SHP77 treated with DMSO at 0.1 percent for 48 hours (cell line): ENCODE measurements at places on chromosomes 3 and 15.

DNA sequence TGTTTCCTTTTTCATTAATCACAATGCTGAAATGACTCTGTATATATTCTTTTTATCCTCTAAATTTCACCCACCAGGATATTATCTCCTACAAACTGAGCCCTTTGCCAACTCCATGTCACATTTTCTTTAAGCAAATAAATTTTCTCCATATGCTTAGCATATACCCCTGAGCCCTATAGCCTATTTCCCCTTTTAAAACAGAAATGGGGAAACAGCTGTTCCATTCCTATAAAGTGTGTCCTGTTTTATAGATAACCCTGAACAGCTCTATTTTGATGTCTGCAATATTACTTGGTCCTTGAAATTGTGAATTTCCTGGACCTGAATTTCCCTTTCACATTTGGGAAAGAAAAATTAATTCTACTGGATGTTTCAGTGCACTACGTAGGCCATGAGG lies 15.6 kb upstream of the FILIP1L start:
- no peak for DNase-seq

- no peak for DNase-seq
These were observed 81.9 kb downstream of the LRRK1 start for GRCh38 chr15:101001056-101001455.

- no peak for DNase-seq
These were observed 41.4 kb upstream of the FEZF2 start for GRCh38 chr3:62414786-62415185.

DNA sequence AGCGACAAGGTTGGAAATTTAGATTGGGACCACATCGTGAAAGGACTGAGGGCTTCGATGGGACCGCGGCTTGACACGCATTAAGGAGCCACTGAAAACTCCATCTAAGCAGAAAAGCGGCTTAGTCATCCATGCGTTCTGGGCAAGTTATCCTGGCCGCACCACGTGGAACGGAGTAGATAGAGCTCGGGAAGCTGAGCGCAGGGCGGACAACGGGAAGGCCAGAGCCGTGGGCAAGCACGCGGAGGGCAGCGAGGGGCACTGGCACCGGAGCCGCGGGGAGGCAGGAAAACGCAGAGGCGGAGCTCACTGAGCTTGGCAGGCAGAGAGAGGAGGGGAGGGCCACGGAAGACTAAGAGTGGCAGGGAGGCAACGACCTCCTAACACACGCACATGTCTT lies 61.3 kb upstream of the VGLL4 start:
- no peak for DNase-seq

DNA sequence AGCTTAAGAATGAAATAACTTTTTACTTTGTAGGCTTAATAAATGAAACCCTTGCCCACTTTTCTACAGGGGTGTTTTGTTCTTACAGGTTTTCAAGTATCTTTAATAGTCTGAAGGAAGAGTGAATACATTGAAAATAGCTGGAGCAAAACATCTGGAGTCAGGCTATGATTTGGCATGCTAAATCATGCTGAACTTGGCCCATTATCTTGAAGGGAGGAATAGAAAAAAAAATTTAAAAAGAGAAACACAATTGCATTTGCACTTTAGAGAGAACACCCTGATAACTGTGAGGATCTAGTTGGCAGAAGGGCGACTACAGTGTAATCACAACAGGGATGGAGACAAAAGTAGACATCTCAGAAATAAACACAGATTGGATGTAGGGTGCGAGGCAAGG lies 1.8 kb upstream of the IQGAP1 start:
- DNase-seq = no peak

GRCh38 chr15:40052604-40053003 lies 13.6 kb upstream of the SRP14 start:
- no peak for DNase-seq

GRCh38 chr3:147388700-147389580 lies 17.4 kb downstream of the ZIC4 start:
- DNase-seq = no peak

- DNase-seq = no peak
These were observed 294.9 kb upstream of the SOX14 start for GRCh38 chr3:137469263-137469662.

DNA sequence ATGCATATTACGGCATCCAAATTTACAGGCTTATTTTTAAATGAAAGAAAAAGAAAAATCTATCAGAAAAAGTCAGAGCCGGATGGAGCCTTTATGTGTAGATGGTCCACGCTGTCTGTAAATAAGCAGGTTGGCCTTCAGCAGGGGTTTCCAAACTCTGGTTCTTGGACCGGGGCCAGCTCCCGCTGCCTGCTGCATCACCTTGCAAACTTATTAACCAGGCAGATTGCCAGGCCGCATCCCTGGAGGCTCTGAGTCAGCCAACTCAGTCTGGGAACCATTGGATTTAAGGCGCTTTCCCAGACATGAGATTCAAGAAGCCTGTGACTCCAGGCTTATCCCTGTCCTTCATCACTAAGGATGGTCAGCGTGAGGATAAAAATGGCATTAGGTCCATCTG lies 212.4 kb downstream of the OPA1 start:
- DNase-seq = peak; percentile 17

DNA sequence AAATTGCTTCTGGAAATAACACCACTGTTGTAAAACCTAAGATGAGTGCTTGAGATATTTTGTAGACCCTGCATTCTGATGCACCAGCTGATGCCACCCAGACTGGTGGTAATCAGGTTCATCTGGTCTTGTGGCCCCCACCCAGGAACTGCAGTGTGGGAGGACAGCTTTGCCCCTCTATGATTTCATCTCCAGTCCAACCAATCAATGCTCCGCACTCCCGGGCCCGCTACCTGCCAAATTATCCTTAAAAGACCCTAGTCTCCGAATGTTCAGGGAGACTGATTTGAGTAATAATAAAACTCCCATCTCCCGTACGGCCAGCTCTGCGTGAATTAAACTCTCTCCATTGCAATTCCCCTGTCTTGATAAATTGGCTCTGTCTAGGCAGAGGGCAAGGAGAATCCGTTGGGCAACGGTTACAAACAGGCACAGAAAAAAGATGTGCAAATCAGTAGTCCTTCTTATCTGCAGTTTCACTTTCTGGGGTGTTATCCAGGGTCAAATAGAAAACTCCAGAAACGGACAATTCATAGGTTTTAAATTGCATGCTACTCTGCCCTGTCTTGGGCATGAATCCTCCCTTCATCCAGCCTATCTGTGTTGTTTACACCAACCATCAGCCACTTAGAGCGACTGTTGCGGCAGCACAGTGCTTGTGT lies 29.2 kb upstream of the TRPM1 start:
- no peak for DNase-seq

GRCh38 chr15:48748535-48748934 lies 62.3 kb downstream of the CEP152 start:
- no peak for DNase-seq

GRCh38 chr3:197690754-197691153 lies 46.0 kb downstream of the RUBCN start:
- DNase-seq = no peak

DNA sequence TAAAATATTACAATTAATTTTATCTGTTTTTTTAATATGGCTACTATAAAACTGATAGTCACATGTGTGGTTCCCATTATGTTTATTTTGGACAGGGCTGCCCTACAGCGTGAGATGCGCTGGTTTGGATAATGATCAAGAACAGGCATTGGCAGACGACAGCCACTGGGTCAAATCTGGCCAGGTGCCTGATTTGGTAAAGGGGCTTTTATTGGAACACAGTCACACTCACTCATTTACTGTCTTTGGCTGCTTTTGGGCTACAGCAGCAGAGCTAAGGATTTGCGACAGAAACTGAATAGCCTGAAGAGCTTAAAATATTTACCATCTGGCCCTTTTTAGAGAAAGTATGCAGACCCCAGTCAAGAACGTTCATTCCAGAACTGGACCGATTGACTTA lies 724.2 kb upstream of the CFAP20DC start:
- no peak for DNase-seq
